ENCODE measurements at places on chromosomes 6 and 20. TPM values are rescaled to one million over a fixed set of nuclear protein-coding genes. Genes with fewer than 3 reads are reported as not detected.

The CENPB gene
- 45.5 TPM for total RNA-seq

The ZSCAN26 gene
- 13.6 TPM for total RNA-seq

- DNase-seq = no peak
Measured at GRCh38 chr6:120534954-120535353, 799.3 kb downstream of the TBC1D32 start.

The NFATC2 gene
- 0.23 TPM for total RNA-seq

GRCh38 chr20:51869002-51869401 lies 66.7 kb upstream of the SALL4 start:
- no peak for DNase-seq

- no peak for DNase-seq
Measured at GRCh38 chr20:4217349-4217841, 202.0 kb upstream of the RNF24 start.

GRCh38 chr20:20783450-20783849 lies 71.0 kb upstream of the RALGAPA2 start:
- DNase-seq = no peak

DNA sequence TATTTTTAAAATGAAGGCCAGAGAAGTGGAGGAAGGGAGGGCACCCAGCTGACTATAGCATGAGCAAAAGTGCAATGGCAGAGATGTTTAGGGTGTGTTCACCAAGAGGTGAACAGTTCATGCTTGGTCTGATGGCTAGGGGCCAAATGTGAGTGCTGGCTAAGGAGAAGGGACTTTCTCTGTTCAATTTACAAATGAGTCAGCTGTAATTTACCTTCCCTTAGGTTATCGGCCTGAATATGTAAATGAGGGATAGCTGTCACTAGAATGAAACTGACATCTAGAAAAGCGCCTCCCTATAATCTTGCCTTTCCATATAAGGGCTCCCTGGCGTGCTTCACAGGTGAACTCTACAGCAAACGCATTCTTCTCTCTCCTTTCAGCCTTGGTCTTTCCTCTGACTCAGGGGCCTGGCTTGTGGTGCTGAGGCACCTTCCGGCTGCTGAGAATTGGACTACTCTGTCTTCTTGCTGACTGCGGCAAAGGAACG lies 114.7 kb upstream of the BACH2 start:
- DNase-seq = peak; percentile 22

DNA sequence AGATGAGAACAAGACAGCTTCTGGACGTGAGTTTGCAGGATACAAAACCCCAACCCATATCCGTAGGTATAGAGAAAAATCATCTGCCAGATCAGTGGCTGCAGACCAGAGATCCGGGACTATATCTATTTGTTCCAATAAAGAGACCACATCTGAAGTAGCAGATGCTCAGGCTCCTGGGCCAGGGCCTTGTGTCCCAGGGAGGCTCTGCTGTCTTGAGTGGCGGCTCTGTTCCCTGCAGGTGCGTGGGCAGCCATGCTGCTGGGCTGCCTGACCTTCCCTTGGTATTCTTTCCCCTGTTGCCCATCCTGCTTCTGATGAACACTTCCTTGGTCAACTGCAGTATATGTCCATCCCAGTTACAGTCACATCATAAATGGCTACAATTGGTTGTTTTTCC lies 34.9 kb downstream of the ERMARD start:
- DNase-seq = no peak

DNA sequence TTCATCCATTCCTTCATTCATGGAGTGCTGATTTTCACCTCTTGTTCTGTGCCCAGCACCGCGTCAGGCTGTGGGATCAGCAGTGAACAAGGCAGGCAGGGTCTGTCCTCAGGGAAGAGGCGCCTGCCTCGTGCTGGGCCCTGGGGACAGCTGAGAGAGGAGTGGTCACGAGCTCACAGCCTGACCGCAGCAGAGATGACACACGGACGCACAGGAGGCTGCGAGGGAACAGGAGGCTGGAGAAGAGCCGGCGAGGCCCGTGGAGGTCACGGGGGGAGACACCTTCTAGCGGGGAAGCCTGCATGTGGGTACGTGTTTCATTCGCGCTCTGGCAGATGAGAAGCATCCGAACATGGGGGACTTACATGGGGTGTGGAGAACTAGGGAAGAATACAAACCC lies 27.5 kb downstream of the PXDC1 start:
- no peak for DNase-seq

- peak; percentile 22 for DNase-seq
Measured at GRCh38 chr20:62678553-62678952, 30.1 kb upstream of the NTSR1 start.

GRCh38 chr6:16704401-16705045 lies 56.7 kb downstream of the ATXN1 start:
- DNase-seq = no peak

- DNase-seq = no peak
Measured at GRCh38 chr20:33233129-33233774, 2.5 kb upstream of the BPIFA1 start.

GRCh38 chr6:125780540-125781313 lies 10.0 kb upstream of the NCOA7 start:
- peak; percentile 71 for DNase-seq

The NR2E1 gene
- total RNA-seq = 0.39 TPM

The AVP gene
- total RNA-seq = not detected

DNA sequence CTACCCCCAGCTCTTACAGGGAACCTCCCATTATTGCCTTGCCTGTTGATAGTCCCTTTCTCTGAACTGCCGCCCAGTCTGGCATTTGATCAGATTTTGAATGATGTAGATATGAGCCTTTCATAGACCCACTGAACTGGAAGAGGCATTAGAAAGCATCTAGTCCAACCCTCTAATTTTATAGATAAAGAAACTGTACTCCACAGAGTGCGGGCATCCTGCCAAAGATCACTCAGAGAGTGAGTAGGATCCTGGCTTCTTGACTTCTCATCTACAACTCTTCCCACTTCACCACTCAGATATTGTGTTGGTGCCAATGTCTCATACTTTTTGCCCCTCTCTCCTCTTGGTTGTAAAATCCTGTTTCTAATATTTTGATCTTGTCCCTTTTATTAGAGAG lies 179.2 kb upstream of the BMP2 start:
- DNase-seq = no peak

The GINS1 gene
- 20.3 TPM for total RNA-seq

DNA sequence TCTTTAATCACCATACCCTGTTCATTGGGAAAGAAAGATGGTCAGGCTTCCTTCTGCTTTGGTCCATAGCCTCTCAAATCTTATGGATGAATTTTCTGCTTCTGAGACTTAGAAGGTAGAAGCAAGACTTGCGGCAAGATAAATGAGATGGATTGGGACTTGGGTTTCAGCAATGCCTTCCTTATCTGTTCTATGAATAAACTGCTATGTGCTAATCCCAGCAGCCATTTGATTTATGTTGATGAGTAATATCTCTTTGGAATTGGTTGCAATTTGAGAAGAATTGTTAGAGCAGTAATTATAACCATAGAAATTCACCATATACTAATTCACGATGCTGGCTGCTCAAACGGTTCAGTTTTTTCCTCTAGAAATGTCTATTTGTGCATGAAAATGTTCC lies 48.3 kb downstream of the TXLNB start:
- DNase-seq = no peak

GRCh38 chr6:8686077-8686476 lies 250.7 kb upstream of the SLC35B3 start:
- no peak for DNase-seq

- no peak for DNase-seq
Measured at GRCh38 chr6:90434094-90434493, 137.5 kb upstream of the BACH2 start.

The PKIB gene
- 5.2 TPM for total RNA-seq

All from H4 (cell line).